Inflammatory macrophage treated with lipopolysaccharide for 1 hour (primary cell): ENCODE measurements at places on chromosomes 6 and 20.

DNA sequence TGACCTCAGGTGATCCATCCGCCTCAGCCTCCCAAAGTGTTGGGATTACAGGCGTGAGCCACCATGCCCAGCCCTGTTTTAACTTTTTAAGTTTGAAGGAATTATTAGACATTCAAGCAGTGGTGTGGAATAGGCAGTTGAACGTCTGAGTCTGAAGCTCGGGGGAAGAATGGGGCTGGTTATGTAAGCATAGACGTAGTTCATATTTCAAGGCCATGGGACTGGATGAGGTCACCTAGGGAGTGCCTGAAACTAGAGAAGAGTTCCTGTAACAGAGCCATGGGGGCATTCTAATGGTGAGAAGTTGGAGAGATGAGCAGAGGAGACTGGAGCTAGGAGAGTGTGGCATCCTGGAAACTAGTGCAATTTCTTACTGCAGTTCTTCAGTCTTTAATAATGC is 6.4 kb downstream of the CDKAL1 start:
- peak; percentile 86 for DNase-seq

GRCh38 chr20:62892348-62893304 is 31.0 kb upstream of the TCFL5 start:
- DNase-seq = no peak

DNA sequence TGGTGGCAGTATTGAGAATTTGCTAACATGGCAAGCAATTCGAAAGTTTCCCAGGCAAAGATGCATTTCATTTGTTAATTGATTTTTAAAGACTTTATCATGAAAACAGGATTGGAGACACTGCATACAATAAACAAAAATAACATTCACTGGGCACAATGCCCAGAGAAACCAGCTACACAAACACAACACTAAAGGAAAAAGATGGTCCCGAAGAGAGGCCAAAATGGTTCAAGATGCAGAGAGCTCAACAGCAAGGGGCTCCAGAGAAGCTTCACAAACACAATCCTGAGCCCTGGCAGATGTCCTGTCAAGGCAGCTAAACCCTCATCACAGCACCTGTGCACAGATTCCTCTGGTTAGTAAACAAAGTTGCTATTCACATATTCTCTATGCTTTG is 79.3 kb downstream of the INSM1 start:
- DNase-seq = no peak

GRCh38 chr6:98942263-98942803 is 5.4 kb downstream of the FBXL4 start:
- DNase-seq = no peak

GRCh38 chr6:161748535-161749416 is 474.9 kb upstream of the AGPAT4 start:
- peak; percentile 2 for DNase-seq

DNA sequence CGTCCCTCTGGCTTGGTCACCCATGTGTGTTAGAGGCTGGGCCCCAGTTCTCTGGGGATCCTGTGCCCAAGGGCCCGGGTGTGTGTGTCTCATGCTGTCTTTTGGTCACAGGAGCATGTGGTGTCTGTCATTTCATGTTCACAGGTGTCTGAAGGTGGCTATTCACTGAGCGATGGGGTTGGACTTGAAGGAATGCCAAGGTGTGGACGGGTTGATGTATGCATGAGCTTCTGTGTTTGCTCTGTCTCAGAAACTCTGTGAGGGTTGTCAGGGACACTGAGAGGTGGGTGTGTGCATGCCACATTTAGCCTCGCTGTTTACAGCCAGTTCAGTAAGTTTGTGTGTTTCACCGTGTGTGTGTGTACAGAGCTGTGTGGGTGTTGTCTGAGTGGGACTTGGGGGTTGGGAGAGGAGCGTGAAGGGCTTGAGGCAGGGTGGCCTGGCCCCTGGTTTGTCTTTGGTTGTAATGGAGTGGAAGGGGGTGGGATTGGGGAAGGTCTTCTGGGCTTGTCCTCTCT is 1.2 kb downstream of the DDR1 start:
- DNase-seq = no peak

- no peak for DNase-seq
Measured at GRCh38 chr6:124389127-124389526, 573.1 kb upstream of the RNF217 start.

GRCh38 chr6:56416247-56416646 is 168.9 kb upstream of the COL21A1 start:
- DNase-seq = no peak

DNA sequence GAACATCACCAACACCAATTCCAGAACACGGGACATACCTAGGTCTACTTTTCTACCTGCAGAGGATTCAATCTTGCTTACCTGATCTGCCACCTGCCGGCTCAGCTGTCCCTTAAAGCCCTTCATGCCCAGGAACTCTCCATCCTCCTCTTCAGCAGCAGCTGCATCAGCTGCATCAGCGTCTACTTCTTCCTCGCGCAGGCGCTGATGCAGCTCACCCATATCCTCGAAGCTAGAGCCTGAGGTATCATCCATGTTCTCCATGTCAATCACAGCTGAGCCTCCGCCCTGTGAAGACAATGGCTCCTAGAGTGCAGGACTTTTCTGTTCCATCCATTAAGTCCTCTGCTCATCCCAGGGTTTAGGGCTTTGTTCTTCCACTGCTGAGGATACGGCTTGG is 918 bp downstream of the YIPF3 start:
- DNase-seq = no peak

- no peak for DNase-seq
Measured at GRCh38 chr20:15220778-15221565, 883.6 kb upstream of the FLRT3 start.

GRCh38 chr6:156555116-156555515 is 222.1 kb upstream of the ARID1B start:
- no peak for DNase-seq

GRCh38 chr20:11986954-11987353 is 69.3 kb downstream of the BTBD3 start:
- no peak for DNase-seq

DNA sequence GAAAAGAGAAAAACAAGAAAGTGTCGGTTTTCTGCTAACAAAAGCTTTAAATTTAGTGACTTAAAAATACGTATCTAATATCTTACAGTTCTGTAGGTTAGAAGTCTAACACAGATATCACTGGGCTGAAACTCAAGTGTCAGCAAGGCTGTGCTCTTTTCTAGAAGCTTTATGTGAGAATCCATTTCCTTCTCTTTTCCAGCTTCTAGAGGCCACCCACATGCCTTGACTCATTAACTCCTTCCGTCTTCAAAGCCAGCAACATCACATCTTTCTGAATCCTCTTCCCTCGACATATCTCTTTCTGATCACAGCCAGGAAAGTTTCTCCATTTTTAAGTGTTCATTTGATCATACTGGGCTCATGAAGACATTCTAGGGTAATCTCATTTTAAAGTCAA is 262.0 kb downstream of the MAFB start:
- DNase-seq = peak; percentile 68

DNA sequence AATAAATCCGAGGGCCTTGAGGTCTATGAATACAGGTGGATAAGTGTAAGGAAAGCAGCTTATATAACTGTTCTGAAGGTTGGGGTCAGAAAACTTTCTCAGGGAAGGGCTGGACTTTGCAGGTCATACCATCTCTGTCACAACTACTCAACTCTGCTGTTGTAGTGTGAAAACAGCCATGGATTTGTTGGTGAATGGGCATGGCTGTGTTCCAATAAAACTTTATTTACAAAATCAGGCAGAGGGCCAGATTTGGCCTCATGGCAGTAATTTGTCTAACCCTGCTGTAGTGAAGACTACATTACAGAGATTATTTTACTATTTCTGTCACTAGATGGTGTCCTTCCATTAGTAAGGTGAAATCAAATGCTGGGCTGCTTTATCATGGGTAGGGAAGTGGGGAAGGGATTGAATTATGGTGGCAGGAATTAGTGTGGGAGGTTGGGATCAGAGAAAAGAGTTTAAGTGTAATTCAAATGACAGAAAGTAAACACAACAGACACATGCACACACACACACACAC is 409.6 kb upstream of the CHD6 start:
- DNase-seq = no peak

DNA sequence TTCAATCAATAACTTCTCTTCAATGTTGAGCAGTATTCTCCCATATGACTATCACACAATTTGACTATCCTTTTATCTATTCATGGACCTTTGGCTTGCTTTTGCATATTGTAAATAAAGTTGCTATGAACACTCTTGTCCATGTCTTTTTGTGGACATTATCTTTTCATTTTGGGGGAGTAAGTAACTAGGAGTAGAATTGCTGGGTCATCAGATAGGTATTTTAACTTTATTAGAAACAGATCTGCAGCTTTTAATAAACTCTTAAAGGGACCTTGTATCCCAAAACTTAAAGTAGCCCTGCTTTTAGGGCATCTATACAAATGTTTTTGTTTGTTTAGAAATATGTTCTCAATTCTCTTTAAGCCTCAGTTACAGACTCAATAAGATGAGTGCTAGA is 614.2 kb upstream of the CITED2 start:
- DNase-seq = no peak

GRCh38 chr6:38198219-38198618 is 378.7 kb downstream of the ZFAND3 start:
- no peak for DNase-seq

DNA sequence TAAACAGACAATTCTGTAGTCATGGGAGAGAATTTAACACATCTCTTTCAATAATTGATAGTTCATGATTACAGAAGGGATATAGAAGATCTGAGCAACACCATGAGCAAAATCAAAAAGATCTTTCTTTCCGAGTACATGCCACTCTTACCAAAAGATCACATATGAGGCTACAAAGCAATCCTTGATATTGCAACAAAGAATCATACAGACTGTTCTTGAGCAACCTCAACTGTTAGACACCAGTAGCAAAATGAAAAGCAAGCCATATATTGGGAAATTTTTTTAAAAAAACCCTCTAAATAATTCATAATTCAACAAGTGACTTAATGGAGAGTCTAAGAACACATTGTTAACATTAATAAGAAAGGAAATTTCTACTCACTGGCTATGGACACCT is 3.6 kb upstream of the CD83 start:
- peak; percentile 77 for DNase-seq

- no peak for DNase-seq
Measured at GRCh38 chr20:46999801-47000465, 105.3 kb downstream of the EYA2 start.

GRCh38 chr6:3351829-3352524 is 93.2 kb downstream of the PSMG4 start:
- DNase-seq = no peak

DNA sequence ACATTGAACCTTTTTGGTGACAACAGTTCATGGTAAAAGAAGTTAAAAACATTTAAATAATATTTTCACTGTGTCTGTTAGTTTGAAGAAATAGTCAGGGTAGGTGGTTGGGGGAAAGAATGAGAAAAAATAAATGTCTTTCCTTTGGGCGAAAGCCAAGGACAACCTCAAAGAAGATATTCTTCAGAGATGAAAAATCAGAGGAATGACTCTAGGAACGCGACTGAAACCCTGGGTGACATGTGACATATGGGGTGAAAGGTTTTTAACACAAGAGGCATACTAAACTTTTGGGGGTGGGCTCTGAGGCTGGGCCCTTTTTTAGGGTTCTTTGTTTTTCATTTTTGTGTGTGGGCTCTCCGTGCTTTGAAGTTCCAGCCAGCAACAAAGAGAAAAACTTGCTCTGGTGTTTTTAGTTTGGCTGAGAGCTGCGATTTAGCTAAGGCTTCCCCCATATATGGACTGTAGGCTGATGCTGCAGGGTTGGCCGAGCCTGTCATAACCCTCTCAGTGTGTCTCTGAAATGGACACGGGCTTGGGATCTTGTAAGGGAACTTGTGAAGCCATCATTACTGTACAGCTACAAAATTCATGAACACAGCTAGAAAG is 610.1 kb upstream of the ARID1B start:
- DNase-seq = no peak

GRCh38 chr6:15329197-15329671 is 83.4 kb downstream of the JARID2 start:
- DNase-seq = peak; percentile 53

DNA sequence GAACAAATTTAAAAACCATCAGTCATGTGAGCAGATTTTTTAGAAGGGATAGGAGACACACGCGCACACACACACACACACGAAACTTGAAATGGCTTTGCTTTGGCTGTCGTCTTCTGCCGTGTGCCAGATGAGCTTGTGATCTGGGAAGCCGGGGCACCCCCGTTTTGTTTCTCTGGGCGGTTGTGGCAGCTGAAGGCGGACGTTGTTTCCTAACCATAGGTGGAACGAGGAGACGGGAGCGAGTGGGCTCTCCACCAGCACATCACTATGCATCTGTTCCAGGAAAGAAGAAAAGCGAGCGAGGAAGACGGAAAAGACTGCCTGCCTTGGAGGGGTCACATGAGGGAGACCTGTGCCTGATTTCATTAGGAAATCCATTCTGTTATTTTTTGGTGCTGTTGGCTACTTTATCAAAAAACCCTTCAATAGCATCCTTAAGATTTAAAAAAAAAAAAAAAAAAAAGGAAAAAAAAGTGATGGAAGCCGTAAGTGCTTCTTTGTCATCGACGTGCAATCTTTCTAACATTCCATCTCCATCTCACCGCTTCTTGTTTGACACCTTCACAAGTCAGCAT is 142.1 kb downstream of the DTNBP1 start:
- no peak for DNase-seq

DNA sequence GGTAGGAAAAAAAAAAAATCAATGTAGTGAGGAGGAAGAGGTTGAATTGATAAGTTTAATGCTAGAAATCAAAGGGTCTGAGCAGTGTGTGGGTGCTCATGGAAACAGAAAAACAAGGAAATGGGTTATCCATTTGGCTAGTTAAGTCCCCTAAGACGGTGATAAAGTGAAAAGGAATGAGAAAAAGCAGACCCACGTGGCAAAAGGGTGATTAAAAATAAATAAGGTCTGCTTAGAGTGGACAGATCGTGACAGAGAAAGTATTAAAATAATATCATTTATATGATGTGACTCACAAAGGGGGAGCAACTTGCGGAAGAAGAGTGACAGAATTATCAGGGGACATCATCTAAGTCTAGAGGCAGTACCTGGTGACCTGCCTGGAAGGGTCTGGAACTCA is 251.7 kb upstream of the THEMIS start:
- no peak for DNase-seq

GRCh38 chr6:167932468-167933276 is 64.8 kb upstream of the KIF25 start:
- DNase-seq = no peak

GRCh38 chr20:20582734-20583133 is 129.7 kb downstream of the RALGAPA2 start:
- peak; percentile 13 for DNase-seq

GRCh38 chr20:20214757-20215275 is 153.1 kb upstream of the INSM1 start:
- no peak for DNase-seq

DNA sequence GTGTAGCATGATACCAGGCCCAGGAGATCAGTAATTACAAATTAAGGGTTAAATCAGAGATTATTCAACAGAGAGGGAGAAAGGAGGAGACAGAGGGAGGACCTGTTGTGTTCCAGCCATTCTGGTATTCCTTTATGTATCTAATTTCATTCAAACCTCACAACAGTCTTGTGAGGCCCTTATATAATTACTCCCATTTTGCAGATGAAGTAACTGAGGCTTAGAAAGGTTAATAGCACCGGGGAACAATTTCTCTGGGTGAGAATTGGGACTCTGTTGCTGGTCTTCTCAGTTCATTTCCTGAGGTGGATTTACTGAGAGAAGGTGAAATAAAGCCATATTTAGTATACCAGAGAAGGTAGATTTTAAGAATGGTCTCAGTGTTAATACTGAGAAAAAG is 66.6 kb downstream of the C6orf52 start:
- DNase-seq = no peak

GRCh38 chr6:159934181-159934580 is 34.7 kb upstream of the IGF2R start:
- no peak for DNase-seq

- no peak for DNase-seq
Measured at GRCh38 chr6:53483423-53484353, 61.2 kb downstream of the GCLC start.
